Motor neuron (in vitro differentiated cells): ENCODE measurements at places on chromosomes 2 and 18. TPM values are rescaled to one million over a fixed set of nuclear protein-coding genes. Genes with fewer than 3 reads are reported as not detected.

GRCh38 chr2:80303909-80304837 is at the start of gene LRRTM1:
Gene LRRTM1 (minus strand): TSS chr2:80304752. CDS start chr2:80303819, 933 bp downstream.
- peak; percentile 75 for ATAC-seq

DNA sequence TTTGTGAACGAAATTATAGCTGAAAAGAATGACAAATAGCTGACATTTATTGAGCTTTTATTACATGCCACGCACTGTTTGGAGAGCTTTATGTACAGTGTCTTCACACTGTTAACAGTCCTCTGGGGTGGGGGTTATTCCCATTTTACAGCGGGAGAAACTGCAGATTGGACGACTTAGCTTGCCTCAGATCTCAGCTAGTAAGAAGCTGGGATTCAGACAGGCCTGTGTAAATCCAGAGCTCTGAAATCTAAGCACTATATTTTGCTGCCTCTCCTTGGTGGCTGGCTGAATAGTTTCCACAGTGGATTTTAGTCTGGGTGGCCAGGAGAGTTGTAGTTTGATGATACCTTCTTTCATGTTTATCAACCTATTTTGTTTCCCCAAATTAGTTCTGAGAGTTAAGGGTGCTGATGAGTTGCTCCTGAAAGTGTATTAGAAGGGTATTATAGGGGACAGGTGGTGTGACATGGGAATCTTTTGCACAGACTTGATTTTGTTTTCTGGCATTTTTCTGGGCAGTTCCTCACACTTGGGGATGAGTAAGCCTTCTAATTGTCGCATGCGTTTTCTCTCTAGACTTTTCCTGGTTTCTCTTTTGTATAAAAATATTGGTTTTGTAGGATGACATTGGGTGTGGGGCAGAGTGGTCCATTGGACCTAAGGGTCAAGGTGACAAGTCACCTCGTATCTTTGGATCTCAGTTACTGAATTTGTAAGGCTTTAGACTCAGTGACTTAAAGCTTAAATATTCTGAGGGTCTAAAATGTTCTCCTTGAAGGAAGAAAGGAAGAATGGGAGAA is 1.5 kb downstream of the ACSL3 start:
- ATAC-seq = no peak

DNA sequence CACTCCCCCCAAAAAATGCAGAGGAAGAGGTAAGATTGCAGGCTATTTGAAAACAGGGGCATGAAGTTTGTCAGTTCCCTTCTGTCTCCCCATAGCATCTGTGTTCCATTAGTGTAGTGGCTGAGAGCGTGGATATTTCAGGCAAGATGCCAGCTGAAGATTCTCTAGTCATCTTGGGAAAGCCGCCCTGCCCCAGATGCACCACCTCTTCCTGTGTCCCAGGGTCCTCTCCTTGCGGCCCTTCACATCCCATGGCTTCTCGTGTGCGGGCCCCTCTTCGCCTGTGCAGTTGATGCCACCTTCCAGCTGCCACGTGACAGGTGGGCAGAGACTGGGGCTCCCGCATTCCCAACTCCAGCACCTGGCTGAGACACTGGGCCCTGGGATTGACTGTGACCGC is 16.1 kb downstream of the TMEM127 start:
- peak; percentile 89 for ATAC-seq

DNA sequence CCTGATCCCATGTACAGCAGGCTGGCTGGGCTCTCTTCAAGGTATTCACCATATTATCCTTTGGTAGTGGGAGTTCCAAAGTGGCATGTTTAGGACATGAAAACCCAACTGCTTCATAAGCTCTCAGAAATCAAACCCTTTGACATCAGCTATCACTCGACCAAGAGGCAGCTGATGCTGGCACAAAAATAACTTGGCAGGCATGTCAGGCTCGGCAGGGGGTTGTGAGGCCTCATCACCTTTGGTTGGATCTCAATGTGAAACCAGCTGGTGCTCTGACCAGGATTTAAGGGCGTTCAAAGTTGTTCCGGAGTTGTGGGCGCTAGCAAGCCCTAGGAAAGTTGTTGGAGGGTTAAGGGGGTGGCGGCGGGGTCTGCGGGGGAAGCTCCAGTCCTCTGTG is 171.9 kb downstream of the FHOD3 start:
- no peak for ATAC-seq

The ST6GAL2 gene
- total RNA-seq = 0.05 and 0.10 TPM in 2 replicates

GRCh38 chr2:219998107-219998506 is 370.7 kb downstream of the SLC4A3 start:
- no peak for ATAC-seq

DNA sequence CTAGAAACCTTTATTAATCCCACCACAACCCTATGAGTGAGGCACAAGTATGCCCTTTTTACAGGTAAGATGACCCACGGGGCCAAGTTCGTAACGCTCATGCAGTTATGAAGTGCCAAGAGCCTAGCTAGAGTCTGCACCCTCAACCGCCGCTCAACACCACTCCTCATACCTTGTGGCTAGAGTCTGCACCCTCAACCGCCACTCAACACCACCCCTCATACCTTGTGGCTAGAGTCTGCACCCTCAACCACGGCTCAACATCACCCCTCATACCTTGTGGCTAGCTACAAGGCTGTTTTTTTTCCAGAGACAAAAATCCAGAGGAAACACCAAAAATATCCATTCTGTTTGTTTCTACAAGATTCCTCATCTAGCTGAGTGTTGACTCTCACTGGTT is 4.6 kb downstream of the TXNL4A start:
- no peak for ATAC-seq

The MAT2A gene
- 219 and 375 TPM in 2 replicates for total RNA-seq

The FAM228A gene
- total RNA-seq = 0.64 and 0.79 TPM in 2 replicates

DNA sequence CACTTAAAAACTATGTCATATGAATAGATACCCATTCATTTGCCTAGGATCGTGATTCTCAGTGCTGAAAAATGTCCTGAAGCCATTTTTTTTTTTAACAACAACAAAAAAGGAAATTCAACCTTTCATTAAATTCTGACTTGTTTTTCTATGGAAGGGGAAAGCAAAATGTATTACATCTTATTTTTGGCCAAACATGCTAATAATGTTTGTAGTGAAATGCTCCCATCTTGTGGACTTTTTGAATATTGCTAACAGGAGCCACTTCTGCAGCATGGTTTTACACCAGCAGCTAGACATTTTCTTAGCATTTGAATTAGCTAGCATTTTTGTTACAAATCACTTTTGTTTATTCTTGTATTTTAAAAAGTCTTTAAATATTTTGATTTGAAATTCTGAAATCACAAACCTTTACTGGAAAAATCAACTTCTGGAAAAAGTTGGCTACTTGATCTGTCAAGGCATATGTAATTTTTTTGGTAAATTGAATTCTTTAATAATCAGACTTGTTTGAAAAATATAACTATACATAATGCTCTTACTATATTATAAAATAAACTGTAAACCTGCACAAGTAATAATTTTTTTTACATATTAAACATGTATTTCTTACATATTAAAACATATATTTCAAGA is 75.8 kb downstream of the KIDINS220 start:
- ATAC-seq = no peak

The RUFY4 gene
- 0.50 and 0.65 TPM in 2 replicates for total RNA-seq

DNA sequence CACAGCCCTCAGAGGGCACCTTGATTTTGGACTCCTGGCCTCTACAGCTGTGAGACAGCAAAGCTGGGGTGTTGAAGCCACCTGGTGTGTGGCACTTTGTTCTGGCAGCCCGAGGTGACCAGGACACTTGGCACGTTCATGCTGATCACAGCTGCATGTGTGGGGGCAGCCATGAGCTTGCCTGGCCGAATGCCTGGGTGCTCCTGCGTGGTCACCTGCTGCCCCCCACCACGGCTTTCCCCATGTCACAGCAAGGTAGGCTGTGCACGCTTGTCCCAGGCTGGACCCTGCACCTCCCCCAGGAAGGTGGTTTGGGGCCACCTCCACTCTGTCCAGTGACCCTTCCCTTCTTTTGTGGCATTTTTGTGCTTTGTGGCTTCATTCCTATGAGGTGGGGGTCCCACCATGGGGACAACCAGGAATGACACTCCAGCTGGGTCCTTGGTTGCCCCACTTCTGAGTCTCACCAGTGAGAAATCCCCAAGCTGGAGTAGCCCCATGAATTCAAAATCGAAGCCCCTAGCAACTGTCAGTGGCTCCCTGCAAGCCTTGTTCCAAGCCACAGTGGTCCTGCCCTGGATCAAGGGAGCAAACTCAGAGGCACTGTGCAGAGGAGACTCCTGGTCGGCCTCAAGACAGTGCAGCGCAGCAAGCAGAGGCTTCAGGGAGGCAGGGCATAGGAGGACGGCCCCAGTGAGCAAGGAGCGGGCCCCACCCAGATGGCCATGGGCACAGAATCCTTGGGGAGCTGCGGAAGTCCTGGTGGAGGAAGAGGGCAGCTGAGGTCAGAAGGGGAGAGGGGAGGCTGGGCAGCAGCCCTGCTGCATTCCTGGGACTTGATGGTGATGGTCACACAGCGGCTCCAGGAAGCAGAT is 121.4 kb upstream of the HS6ST1 start:
- no peak for ATAC-seq

GRCh38 chr2:222877556-222878300 is 16.9 kb downstream of the ACSL3 start:
- ATAC-seq = no peak

GRCh38 chr2:33219850-33220275 is 256.6 kb upstream of the RASGRP3 start:
- no peak for ATAC-seq

GRCh38 chr2:219621935-219622334 is 5.5 kb upstream of the SLC4A3 start:
- ATAC-seq = no peak

The FMNL2 gene
- 28.9 and 35.8 TPM in 2 replicates for total RNA-seq

The OTOF gene
- 0.31 and 1.0 TPM in 2 replicates for total RNA-seq

The SP9 gene
- total RNA-seq = 0.15 and 0.16 TPM in 2 replicates
